ENCODE measurements at places on chromosomes 1 and 21.

- no peak for DNase-seq
These were observed 26.8 kb downstream of the VANGL1 start for GRCh38 chr1:115668579-115668978.

GRCh38 chr1:85244271-85245061 is 15.0 kb downstream of the C1orf52 start:
- DNase-seq = no peak

DNA sequence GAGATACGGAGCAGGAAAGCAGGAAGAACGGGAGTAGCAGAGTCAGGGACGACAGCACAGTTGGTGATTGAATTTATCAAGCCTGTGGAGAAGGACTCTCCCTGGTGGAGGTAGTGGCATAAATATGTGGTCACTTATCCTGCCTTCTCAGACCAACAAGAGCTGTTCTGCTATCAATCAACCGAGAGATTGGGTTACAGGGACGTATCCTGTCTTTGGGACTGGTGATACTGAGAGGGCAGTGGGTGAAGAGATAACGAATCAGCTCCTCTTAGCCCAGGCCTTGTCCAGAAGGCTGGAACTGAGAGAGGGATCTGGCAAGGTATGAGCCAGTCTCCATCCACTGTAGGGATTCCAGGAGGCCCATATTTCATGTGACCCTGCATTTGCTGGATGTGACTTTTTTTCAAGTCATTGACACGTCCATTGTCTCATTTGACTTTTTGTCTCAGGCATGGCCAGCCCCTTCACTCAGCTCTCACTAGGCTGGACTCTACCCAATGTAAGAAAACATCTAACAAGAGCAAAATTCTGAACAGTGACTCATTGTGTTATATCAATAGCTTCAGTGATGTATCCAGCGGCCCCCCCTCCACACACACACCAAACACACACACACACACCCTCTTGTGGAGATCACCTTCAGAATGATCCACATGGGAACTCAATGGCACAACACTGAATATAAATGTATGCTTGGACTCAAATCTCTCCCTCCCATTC is 11.3 kb downstream of the C1orf116 start:
- DNase-seq = no peak

DNA sequence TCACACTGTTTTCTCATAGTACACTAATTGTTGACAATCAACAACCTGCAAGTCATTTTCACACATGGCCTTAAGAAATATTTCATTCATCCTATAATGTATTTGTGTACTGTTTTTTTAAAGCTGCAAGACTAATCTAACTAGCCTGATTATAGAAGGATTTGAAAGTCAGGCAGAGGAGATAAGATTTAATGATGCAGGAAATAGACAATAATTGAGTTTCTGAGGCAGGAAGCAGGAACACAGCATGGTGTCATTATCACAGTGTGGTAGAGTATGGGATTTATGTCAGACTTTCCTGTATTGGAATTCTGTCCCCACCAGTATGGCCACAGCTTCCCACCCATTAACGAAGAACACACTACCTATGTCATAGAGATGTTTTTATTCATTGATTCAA is 138.8 kb downstream of the LRRC7 start:
- DNase-seq = no peak

Measured in CD4-positive, alpha-beta T cell treated with Interleukin-15 for 4 hours (primary cell).